ENCODE measurements at places on chromosomes 7 and 10. TPM values are rescaled to one million over a fixed set of nuclear protein-coding genes. Genes with fewer than 3 reads are reported as not detected.

DNA sequence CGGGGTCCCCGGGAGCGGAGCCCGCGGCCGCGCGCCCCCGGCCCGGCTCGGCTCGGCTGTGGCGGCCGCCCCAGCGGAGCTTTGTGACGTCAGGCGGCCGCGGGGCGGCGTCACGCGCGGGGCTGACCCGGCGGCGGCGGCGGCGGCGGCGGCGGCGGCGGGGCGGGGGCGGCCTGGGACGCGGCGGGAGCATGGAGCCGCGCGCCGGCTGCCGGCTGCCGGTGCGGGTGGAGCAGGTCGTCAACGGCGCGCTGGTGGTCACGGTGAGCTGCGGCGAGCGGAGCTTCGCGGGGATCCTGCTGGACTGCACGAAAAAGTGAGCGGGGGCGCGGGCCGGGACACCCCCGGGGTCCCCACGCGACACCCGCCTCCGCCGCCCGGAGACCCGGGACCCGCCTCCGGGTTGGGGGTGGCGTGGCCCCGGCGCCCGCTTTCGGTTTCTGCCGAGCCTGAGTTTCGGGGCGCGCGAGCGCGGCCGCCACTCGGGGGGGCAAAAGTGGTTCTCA lies at the start of gene PWWP2B:
Gene PWWP2B, plus strand, starts transcription at position 165 of the 506 bp plus-strand sequence. Its CDS starts 27 bp downstream, at position 192.
- peak; percentile 61 for DNase-seq

DNA sequence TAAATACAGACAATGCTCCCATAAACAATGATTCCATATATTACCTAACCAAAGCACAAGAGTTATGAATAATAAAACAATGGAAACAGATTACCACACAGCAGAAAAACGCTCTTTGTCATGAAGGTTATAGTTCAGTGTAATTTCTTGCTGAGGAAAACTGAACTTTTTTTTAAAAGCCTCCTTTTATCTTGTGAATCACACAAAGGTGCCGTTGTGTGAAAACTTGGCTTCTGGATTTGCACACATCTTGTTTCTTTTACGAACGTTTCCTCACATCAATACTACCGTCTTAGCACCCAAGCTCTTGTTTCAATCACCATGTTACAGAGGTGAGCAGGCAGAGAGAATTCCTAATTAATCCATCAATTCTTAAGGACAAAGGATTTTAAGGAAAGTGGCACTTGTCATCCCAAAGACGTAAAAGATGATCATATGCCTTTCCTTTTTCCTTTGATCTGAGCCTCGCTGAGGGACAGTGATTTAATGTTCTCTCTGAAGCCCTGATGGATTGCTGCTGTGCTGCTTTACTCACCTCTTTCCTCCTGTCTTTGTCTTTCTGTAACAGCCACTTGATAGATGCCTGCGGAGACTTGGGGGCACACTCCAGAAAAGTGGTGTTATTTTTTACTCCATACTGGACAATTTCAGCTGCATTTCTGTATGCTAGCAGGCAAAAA lies 110.1 kb downstream of the CD36 start:
- DNase-seq = no peak

DNA sequence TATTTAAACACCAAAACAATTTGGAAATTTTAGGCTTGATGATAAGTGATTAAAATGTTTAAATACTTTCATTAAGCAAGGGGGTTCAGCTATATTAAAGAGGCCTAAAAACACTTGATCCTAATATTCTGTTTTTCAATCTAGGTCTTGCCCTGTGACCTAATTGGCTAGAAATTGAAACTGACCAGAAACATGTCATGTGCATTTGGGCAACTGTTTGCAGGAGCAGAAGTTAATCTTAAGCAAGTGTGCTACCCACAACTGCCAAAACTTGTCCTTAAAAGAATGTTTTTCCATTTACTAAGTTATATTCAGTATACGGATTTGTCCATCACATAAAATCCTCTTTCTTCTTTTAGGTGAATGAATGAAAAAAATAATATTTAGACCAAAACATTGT lies 167.3 kb downstream of the PPP1R3A start:
- no peak for DNase-seq

Gene NRBF2
- total RNA-seq = 23.1 TPM

Gene DAGLB
- total RNA-seq = 20.2 TPM

Gene SPDYE6
- total RNA-seq = not detected

GRCh38 chr7:1696671-1697498 lies 26.8 kb downstream of the ELFN1 start:
- no peak for DNase-seq

DNA sequence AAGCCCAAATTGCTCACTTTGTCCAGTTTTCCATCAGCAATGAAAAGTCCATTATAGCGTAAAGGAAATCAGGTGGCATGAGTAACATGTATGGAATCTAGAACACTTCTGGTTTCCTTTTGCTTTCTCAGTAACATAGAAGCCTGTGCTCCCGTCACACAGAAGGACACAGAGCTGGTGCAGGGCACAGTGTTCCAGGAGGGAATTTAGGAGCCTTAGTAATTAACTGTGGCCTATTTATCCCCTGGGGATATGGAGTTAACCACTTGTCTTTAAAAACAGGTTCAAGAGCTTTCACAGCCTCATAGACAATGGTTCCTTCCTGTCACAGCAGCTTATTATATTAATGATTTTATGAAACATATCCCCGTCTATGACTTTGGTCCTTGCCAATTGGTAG lies 189.9 kb downstream of the NEBL start:
- DNase-seq = no peak

GRCh38 chr10:52778511-52779392 lies 6.2 kb upstream of the MBL2 start:
- DNase-seq = no peak

DNA sequence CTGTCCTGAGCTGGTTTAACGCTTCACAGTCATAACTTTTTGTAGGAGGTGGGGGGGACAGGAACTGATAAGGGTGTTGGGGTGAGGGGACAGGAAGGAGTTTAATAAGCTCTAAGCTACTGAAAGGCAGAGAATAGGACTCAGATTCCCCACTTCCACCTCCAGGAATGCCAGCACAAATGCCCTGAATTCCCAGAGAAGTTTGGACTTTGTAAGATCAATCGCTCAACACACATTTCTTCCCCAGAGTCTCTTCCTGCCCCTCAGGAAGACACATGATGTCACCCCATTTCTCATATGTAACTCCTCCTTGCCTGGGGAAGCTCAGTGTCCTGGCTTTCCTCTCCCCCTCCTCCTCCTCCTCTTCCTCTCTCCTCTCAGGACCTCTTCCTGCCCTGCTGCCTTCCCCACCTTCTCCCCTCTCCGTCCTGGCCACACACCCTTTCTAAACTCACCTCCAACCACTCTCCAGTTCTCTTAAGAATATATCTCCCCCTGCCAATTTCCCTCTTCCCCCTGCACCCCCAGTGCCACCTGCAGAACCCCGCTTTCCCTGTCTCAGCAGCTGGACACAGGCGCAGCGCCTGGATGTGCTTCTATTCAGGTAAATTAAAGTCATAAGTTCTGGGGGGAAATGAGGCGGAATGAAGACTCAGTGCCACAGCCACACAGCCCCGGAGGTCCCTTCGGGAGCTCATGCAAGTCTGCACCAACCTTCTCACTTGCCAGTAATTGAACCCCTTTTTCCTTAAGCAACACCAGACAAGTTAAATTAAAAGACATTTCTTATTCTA lies 5.3 kb upstream of the LOXL4 start:
- DNase-seq = no peak

GRCh38 chr10:6148908-6149307 lies 53.8 kb upstream of the PFKFB3 start:
- DNase-seq = peak; percentile 71

GRCh38 chr7:6556196-6556595 lies 4.9 kb upstream of the GRID2IP start:
- no peak for DNase-seq
